ENCODE measurements at places on chromosomes 13 and 19.

GRCh38 chr19:3720349-3720917 lies 12.2 kb downstream of the TJP3 start:
- DNase-seq = no peak

DNA sequence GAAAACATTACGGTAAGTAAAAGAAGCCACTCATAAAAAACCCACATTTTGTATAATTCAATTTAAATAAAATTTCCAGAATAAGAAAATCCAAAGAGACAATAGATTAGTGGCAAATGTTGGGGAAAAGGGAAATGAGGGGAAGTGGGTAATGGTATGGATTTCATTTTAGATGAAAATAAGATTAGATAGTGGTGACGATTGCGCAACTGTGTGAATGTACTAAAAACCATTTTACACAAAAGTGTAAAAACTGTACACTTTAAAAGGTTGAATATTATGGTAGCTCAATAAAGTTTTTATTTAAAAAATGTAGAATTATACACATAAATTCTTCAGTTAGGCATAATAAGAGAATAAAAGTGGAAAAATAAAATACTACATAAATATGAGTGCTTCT lies 3.7 kb downstream of the MBD3L1 start:
- no peak for DNase-seq

GRCh38 chr19:34428549-34429285 lies 536 bp downstream of the UBA2 start:
- DNase-seq = no peak

DNA sequence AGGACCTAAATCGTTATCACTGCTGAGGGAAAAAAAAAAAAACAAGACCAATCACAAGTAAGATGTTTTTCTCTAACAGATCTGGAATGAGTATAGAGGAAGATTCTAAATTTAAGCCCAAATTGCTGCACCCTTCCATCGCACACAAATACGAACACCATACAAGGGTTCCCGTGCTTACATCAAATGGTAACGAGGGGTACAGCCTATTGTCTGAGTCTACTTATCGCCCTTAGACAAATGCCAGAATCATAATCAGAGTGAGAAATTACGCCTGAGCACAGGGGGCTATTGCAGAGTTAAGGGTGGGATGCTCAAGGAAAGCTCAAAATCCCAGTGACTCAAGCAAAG lies 603 bp downstream of the ZC3H13 start:
- no peak for DNase-seq

GRCh38 chr13:99995589-99996380 lies 14.2 kb downstream of the ZIC2 start:
- no peak for DNase-seq

DNA sequence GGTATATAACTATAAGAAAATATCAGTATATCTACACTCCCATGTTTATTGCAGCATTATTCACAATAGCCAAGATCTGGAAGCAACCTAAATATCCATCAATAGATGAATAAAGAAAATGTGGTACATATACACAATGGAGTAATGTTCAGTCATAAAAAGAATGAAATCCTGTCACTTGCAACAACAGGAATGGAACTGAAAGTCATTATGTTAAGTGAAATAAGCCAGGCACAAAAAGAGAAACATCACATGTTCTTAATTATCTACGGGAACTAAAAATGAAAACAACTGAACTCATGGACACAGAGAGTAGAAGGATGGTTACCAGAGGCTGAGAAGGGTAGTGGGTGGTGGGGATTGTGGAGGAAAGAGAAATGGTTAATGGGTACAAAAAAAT lies 665.2 kb downstream of the TBC1D4 start:
- no peak for DNase-seq

- DNase-seq = no peak
Observed at GRCh38 chr13:26813321-26813979, 52.9 kb upstream of the GPR12 start.

GRCh38 chr19:38851622-38852230 lies 1.9 kb upstream of the HNRNPL start:
- DNase-seq = no peak

GRCh38 chr13:77333594-77333993 lies 6.7 kb upstream of the MYCBP2 start:
- no peak for DNase-seq

DNA sequence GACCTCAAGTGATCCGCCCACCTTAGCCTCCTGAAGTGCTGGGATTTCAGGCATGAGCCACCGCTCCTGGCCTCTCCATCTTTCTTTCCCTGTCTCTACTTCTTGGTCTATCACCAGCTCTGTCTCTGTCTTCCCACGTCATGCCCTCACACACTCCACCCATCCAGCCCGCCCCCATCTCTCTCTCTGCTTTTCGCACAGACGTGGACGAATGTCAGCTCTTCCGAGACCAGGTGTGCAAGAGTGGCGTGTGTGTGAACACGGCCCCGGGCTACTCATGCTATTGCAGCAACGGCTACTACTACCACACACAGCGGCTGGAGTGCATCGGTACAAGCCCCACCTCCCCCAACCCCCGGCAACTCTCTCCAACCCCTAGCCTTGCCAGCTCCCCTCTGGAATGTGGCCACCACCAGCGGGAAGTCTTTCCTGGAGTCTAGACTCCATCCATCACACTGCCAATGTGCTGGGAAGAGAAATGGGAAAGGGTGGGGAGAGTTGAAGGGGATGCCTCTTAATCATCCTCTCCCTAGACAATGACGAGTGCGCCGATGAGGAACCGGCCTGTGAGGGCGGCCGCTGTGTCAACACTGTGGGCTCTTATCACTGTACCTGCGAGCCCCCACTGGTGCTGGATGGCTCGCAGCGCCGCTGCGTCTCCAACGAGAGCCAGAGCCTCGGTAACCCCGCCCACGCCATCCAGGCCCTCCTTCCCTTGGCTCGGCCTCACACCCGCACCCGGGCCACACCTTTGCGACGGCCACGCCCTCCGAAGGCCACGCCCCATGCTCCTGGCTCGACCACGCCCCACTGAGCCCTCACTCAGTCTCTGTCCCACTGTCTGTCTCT lies 22.5 kb downstream of the LTBP4 start:
- DNase-seq = no peak

DNA sequence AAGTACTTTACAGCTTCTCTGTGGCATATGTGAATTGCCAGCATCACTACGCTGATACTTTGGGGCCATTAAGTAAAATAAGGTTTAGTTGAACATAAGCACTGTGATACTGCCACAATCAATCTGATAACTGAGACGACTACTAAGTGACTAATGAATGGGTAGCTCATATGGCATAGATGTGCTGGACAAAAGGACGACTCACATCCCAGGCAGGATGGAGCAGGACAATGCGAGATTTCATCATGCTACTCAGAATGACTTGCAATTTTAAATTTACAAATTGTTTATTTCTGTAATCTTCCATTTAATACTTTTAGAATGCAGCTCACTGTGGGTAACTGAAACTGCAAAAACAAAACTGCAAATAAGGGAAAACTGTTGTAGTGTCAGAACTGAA lies 13.6 kb downstream of the CCDC122 start:
- no peak for DNase-seq

DNA sequence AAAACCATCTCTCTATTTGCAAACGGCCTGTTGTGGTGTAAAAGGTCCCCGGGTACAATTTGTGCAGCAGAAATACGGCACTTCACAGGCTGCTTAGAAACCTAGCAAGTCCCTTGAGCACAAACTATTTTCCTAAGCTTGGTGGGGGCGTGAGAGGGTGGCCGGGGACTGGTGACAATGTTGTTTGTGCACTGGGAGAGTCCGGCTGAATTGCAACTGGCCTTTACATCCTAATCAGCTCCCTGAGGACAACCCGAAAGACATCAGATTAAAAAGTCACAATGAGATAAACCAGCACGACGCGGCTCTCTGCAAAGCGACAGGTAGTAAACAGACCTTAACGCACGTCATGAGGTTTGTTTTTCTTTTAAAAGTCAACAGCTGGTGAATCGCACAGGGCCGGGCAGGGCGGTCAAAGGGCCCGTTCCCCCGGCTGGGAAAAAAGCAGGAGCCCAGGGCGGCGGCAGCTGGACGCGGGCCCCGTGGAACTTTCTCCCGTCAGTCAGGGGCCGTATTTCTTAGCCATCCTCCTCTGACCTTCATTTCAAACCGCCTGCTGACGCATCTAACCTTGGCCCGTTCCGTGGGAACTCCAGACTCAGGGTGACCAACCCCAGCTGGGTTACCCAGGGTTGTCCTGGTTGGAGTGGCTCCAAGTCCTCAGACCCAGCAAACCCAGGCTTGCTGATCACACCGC lies 112.3 kb downstream of the GADD45B start:
- DNase-seq = no peak

GRCh38 chr19:49297403-49297802 lies 27.6 kb downstream of the SLC6A16 start:
- DNase-seq = no peak

DNA sequence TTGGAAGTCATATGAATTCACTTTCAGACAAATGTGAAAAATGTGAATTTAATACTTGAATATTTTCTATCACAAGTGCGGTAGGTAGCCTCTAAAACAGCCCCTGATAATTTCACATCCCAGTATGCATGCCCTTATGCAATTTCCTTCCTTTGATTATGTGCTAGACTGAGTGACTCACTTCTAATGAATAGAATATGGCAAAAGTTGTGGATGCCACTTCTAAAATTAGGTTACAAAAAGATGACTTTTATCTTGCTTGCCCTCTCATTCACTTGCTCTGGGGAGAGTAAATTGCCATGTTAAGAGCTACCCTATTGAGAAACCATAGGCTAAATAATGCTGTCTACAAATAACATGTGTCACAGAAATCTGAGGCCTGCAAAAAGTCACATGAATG lies 402.5 kb upstream of the PCDH9 start:
- no peak for DNase-seq

- no peak for DNase-seq
Observed at GRCh38 chr13:95234242-95234641, 67.0 kb downstream of the ABCC4 start.

GRCh38 chr13:21014502-21015170 lies 46.8 kb downstream of the LATS2 start:
- no peak for DNase-seq

GRCh38 chr13:98458431-98458830 lies 118.5 kb downstream of the STK24 start:
- no peak for DNase-seq

GRCh38 chr19:49119411-49120324 lies at the start of gene PPFIA3:
PPFIA3 (plus strand) TSS chr19:49119544; CDS start chr19:49127874, 8,330 bp downstream.
- DNase-seq = no peak

GRCh38 chr13:46666727-46667456 lies 113.9 kb downstream of the LRCH1 start:
- no peak for DNase-seq

- DNase-seq = no peak
Observed at GRCh38 chr19:48403606-48404005, 10.1 kb downstream of the GRIN2D start.

DNA sequence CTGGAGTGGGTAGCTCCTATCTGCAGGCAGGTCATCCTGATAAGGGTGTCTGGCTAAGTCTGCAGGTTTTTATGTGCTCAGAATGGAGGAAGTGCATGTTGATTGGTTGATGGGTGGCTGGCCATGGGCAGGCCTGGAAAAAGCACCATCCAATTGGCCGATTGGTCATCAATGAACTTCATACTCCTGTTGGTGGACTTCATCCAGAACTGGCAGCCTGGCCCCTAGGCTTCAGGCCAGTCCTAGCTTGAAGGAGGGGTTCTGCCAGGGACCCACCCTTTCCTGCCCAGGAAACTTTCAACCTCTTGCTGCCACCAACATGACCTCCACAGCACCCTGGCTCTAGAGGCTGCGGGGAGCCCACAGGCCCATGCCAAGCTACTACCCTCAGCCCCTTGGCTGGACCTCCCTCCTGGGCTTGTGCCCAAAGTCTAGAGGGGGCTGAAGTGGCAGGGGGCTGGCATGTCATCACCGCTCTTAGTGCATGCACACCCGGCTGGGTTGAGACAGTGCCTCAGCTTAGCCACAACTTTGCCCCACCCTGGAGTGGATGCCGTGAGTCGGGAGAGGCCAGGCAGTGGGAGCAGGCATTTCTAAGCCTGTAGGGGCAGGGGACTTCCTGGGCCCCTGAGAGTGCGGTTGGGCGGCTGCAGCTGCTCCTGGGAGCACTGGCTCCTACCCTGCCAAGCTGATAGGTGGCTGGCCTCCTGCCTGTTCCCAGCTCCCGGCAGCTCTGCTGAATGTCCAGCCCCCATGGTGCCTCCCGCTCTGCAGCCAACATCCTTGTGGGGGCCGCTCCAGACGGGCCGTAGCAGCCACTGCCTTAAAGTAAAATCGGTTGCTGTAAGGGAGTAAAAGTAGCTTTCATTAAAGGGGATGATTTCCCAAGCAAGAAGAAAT lies 13.2 kb downstream of the DNAJC15 start:
- DNase-seq = no peak

DNA sequence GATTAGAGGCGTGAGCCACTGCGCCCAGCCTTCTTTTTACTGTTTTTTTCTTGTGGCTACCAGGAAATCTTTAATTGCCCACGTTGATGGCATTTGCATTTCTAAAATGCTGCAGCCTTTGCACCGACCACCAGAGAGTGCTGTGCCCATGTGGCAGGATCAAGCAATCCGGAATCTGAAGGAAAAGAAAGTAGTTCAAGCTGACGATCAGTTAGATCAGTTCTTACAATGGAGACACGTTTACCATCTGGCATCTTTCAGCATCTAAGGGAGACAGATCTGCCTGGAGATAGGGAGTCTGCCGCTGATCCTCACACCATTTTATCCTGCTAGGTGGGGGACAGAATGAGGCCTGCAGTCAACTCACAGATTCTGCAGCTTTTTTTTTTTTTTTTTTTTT lies 19.9 kb downstream of the TINCR start:
- DNase-seq = no peak

DNA sequence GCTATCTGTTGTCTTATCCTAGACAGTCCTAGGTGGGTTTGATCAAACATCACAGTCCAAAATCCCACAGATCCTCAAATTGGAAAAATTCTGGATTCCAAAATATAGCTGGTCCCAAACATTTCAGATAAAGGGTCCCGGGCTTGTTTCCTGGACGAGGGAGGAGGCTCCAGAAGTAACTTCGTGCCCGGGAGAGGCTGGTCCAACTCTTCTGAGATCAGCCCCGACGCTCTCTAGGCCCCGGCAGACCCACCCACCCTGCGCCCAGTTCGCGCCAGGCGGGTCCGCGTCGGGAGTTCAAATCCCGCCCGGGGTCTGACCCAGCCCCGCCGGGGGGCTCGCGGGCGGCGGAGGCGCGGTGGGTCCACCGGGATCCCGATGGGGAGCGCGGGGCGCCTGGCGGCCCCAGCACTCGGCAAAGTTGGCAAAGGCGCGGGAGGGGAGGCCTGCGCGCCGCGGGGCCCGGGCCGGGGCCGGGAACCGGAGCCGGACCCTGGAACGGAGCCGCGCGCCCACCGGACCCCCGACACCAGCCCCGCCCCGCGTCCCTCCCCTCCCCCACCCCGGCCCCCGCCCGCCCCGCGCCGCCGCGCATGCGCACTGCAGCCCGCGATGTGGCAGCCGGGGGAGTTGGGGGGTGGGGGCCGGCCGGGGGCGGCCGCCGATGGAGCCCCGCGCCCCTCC lies 513 bp downstream of the MIER2 start:
- DNase-seq = no peak

DNA sequence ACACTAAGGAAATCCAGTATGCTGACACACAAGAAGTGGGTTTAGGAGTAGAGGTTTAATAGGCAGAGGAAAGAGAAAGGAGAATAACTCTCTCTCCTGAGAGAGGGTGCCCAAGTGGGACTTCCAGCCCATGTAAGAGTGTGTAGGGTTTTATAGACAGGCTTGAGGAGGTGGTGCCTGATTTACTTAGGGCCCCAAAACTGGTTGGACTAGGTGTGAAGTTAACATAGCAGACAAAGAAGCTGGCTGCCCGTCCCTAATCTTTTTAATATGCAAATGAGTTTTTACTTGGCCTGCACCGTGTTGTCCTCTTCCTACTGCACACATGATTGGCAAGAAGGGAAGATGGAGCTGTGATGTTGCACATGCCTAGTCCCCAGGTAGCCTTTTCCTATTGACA lies 752.5 kb upstream of the SLITRK5 start:
- DNase-seq = no peak

- DNase-seq = no peak
Observed at GRCh38 chr13:75194717-75195462, 287.1 kb downstream of the TBC1D4 start.
